NCI-H2107 (cell line): ENCODE measurements at places on chromosomes 11 and 22.

GRCh38 chr22:26804911-26805539 lies 147.6 kb downstream of the MIAT start:
- no peak for DNase-seq

DNA sequence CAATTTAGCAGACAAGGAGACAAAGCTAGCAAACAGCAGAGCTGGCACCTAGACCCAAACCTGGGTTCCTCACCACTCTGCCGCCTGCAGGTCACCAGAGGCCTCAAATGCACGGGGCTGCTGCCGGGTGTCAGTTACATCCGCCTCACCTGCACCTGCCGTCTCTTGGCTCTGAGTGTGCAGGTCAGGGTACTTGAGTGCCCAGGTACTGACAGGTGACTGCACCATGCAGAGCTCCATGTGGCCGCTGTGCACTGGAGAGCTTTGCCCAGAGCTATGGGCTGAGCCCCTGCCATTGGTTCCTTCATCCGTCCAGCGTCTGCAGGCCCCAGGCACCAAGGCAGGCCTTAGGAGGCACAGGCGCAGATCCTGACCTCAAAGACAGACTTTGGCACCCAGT lies 35.0 kb downstream of the PDGFB start:
- no peak for DNase-seq

DNA sequence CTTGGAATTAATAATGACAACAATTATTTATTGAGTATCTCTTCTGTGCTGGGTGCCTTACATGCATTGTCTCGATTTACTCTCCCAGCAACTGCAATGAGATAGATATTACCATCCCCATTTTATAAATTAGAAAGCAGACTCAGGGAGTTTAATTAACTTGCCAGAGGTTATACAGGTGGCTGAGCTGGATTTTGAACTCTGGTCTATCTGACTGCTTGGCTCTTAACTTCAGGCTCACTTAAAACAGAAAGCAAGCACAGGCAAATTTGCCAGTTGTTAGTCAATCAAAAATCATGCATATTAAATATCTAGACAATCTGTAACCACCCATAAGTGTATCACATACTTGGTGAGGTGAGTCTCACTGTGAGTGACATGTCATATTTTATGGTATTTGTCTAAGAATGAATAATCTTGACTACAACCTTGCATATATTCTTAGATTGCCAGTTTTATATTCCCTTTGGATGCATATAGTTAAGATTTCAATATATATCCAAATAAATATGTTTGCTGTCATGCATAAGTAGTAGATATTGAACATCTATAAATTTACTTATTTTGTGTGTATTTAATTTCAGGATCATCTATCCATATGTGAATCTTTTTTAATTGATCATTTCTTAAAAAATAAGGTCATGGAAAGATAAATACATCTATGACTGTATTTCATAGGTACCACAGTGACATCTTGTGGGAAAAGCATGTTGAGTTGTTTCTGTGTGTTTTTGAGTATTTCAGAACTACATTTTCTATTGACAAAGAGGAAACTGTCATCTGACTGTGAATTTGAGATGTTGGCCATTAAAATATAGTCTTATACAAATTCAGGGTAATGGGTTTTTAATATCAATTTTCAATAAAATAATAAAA lies 112.0 kb upstream of the ARHGAP42 start:
- no peak for DNase-seq

- no peak for DNase-seq
Observed at GRCh38 chr22:48088926-48089536, 1326.6 kb downstream of the TBC1D22A start.

DNA sequence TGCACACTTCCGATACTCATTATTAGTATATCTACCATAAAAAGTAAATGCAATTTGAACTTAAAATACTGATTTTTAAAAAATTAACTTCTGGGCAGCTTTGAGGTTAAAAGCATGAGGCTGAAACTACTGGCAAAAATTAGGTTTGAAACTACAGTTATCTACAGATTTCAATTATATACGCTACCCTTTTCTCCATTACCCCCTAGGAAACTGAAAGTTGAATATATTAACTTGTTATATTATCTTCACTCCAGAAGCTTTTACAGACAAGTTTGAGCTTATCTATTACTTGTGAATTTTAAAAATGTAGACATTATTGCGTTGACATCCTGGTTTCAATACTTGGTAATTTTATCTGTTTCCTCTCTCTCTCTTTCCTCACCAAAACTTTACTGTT lies 96.7 kb upstream of the DDI1 start:
- no peak for DNase-seq

GRCh38 chr11:66126808-66127555 lies 56.9 kb downstream of the PACS1 start:
- peak; percentile 42 for DNase-seq

DNA sequence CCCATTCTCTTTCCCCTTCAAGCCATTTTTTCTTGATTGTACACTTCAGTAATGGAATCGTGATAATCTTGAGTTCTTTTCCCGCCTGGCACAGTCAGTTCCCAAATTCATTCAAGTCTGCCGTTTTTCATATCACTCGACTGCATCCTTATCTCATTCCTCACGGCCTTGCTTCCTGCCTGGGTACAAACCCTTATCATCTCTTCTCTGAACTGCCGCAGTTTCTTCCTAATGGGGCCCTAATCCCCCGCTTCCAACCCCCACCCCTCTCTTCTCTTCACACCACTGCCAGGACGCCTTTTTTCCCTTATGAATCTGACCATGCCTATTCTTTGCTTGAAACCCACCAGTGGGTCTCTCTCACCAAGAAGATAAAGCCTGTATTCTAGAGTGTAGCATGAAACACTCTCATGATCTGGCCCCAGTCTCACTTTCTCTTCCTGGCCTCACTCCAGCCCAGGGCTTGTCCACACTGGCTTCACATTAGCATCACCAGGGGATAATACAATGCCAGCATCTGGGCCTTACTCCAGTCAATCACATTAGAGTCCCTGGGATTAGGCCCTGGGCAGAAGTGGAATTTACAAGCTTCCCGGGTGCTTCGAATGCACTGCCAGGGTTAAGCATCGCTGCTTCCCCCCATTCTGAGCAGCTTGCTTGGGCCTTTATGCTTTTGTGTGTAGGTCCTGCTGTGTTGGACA lies 102.1 kb downstream of the FBXO7 start:
- no peak for DNase-seq

DNA sequence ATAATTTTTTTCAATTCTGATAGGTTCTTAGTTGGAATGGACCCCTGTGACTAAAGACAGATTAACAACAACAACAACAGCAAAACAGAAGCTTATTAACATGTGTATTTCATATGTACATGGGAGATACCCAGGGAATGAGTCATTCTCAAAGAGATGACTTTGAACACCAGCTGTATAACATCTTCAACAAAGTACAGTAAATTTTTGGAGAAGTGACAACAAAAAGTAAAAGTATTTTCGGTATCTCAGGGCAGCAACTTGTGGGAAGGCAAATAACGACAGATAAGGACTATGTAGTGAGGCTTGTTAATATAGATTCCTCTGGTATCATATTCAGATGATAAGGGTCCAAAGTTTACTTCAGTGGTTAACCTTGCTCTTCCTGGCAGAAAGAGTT lies 573.4 kb upstream of the RAG2 start:
- DNase-seq: no peak

DNA sequence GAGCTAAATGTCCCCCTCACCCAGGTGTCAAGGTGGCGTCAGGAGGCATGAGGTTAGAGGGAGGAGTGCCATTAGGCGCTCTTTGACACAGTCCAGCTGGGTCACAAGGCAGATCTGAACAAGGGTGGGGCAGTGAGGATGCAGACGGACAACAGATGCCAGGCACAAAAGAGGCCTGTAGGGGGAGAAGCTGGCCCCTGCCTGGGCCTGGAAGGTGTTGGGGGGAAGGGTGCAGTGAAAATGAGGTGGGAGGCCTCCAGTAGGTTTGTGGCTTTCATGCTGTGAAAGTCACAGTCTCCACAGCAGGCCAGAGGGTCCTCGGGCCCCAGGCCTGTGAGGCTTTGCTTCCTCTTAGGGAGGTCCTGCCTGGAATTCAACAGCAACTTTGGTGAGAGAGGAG lies 85.0 kb upstream of the PLET1 start:
- DNase-seq: no peak

GRCh38 chr11:63911440-63911839 lies 5.5 kb downstream of the RCOR2 start:
- DNase-seq: no peak

GRCh38 chr22:41920271-41920976 lies 5.5 kb upstream of the SHISA8 start:
- no peak for DNase-seq

DNA sequence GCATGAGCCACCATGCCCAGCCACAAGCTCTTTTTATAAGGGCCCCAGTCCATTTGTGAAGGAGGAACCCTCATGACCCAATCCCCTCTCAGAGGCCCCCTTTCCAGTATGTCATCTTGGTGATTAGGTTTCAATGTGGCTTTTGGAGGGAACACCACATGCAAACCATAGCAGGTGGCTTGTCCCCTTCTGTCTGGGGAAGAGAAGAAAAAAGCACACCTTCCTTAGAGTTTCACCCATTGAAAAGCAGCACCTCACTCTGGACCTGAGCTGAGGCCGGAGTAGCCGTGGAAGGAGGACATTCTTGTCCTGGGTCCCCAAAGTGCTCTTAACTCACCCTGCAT lies 25.4 kb downstream of the NEAT1 start:
- DNase-seq: no peak

- no peak for DNase-seq
Observed at GRCh38 chr11:116948391-116948790, 111.0 kb upstream of the APOA1 start.
